ENCODE measurements at places on chromosomes 4 and X. TPM values are rescaled to one million over a fixed set of nuclear protein-coding genes. Genes with fewer than 3 reads are reported as not detected.

DNA sequence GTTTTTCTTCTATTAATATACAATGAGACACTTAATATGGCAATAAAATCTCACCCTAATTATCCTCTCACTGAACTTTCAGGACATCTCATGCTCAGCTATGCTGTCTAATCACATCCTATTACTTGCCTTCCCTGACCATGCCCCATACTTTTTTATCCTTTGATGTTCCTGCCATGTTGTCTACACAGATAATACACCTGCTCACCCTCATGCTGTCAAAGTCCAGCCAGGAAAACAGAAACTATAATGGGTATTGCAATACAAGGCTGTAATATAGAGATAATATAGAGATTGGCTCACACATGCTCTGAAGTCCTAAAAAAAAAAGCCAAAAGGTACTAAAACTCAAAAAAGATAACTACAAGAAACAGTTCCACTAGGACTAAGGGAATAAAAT lies 305.4 kb downstream of the PRDM5 start:
- peaks cover 3% of the 10 kb centered on the region for H3K4me1 ChIP-seq
- peak; percentile 68 for DNase-seq

CCDC120 gene
- 27.3 TPM for polyA plus RNA-seq

- no peak overlapping the region for H3K4me3 ChIP-seq
- H3K36me3 ChIP-seq, result no peaks in the 10 kb centered on the region
- no peaks in the 10 kb centered on the region for H3K4me1 ChIP-seq
- H3K27ac ChIP-seq, result no peak overlapping the region
- DNase-seq, result no peak
- H3K27me3 ChIP-seq, result no peaks in the 10 kb centered on the region
These were observed 126.5 kb downstream of the REELD1 start for GRCh38 chr4:146340798-146341197.

GRCh38 chrX:129612396-129612795 lies 42.4 kb downstream of the APLN start:
- no peak for DNase-seq
- no peaks in the 10 kb centered on the region for H3K27me3 ChIP-seq
- no peak overlapping the region for H3K27ac ChIP-seq
- H3K4me3 ChIP-seq, result no peak overlapping the region
- H3K4me1 ChIP-seq, result peaks cover 7% of the 10 kb centered on the region

DNA sequence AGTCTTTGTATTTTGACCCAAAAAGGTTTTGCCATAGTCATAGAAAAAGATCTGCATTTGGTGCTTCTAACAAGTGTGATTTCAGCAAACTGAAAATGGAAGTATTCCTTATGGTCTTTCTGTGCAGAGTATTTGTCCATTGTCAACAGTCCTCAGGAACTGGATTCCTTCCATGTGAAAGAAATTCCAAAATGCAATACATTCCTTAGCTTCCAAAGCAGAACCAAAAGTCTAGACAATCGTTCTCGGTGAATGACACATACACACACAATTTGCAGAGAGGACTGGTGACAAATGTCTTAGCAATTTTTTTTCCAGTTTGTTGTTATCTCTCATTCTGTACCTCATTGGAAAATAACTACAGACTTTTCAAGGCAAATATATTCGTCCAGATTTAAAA lies 562.2 kb upstream of the SLIT2 start:
- H3K27ac ChIP-seq, result no peak overlapping the region
- no peaks in the 10 kb centered on the region for H3K36me3 ChIP-seq
- no peaks in the 10 kb centered on the region for H3K27me3 ChIP-seq
- no peaks in the 10 kb centered on the region for H3K4me1 ChIP-seq
- no peak overlapping the region for H3K4me3 ChIP-seq

DNA sequence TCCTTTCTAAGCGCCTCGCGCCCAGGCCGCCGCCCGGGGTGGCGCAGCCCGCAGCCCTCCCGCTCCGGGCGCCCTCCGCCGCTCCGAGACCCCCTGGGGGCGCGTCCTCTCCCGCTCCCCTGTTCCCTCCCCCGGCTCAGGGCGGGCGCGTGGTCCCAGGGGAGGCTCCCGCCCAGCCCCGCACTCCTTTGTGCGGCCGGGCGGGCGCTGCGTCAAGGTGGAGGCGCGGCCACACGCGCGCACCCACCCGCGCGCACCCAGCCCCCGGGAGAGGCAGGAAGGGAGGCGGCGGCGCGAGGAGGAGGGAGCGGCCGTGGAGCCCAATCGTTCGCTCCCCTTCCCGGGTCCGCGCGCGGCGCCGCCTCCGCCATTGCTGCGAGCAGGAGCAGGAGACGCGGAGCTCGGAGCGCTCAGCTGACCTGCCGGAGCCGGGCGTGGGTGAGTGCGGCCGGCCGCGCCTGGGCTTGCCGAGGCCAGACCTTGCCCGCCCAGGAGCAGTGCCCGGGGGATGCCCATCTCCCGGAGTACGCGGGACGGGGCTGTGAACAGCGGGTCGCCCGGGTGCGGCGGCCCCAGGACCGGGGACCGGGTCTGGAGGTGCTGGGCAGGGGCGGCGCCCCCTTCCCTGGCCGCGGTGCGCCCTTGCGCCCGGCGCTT lies at the start of gene NSG1:
Gene NSG1 (plus strand): TSS at position 367 of the 657 bp plus-strand sequence. CDS start 528 bp downstream, outside the sequence.
- peaks cover 72% of the 10 kb centered on the region for H3K27me3 ChIP-seq
- peak within 1 kb of the TSS; percentile 30 for H3K4me3 ChIP-seq
- H3K4me1 ChIP-seq, result no peaks in the 10 kb centered on the region
- no peak within 1 kb of the TSS for H3K27ac ChIP-seq
- DNase-seq, result no peak

GRCh38 chrX:80237072-80237471 lies 183.2 kb upstream of the TENT5D start:
- H3K4me3 ChIP-seq, result no peak overlapping the region
- H3K27ac ChIP-seq, result no peak overlapping the region
- DNase-seq, result no peak
- H3K27me3 ChIP-seq, result no peaks in the 10 kb centered on the region
- no peaks in the 10 kb centered on the region for H3K4me1 ChIP-seq

DNA sequence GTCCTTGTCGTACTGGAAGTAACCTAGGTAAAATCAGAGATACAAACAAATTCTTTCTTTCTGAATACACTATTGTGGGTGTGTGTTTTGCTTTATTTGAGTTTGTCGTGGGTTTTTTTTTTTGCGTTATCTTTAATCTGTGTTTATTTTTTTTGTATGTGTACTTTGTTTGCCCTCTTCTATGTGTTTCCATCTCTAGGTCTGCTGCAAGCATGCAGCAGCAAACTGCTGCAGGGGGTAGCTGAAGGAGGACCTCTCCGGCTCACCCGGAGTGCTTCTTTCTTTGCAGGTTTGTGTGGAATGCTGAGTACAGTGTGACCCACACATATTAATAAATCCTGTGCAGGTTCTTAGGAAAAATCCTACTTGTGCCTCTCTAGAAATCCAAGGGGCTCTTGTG lies 64.8 kb downstream of the FNIP2 start:
- peaks cover 15% of the 10 kb centered on the region for H3K4me1 ChIP-seq
- no peaks in the 10 kb centered on the region for H3K27me3 ChIP-seq
- H3K36me3 ChIP-seq, result peaks cover 20% of the 10 kb centered on the region
- no peak overlapping the region for H3K27ac ChIP-seq
- DNase-seq, result no peak
